ENCODE measurements at places on chromosomes 1 and 21.

- DNase-seq: peak; percentile 35
Observed at GRCh38 chr1:75632350-75632949, 21.5 kb upstream of the SLC44A5 start.

DNA sequence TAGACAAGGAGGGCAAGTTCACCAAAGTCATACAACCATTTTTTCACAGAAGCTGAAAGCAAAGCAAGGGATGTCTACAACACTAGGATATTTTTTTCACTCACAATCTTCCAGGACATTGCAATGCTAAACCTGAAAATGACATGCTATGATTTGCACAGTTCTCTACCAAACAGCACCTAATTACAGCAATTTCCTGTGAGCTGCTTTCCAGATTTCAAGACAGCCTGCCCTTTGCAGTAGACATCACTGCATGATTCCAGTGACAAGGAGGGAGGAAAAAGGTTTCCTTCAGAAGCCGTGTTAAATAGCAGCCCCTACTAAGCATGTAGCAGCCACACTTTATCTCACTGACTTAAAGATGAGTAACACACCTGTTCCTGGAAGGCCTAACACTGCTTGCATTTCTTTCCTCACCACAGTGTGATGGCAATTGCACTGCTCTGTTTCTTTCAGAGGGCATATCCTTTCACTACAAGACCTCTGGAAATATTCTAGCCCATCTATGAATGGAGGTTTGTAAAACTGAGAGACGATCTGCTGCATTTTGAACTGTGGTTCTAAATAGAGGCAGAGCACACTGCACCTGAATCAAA lies 97.1 kb downstream of the DUSP10 start:
- no peak for DNase-seq

DNA sequence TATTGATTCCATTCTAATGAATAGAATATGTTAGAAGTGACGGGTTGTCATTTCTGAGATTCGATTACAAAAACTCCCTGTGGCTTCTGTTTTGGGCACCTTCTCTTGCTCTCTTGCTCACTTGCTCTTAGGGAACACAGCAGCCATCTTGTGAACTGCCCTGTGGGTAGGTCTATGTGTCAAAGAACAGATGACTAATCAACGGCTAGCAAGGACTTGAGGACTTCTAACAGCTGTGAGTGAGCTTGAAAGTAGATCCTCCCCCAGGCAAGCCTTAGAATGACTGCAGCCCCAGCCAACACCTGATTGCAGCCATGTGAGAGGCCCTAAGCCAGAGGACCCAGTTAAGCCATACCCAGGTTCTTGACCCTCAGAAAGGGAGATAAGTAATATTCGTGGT lies 49.3 kb downstream of the AZIN2 start:
- no peak for DNase-seq

DNA sequence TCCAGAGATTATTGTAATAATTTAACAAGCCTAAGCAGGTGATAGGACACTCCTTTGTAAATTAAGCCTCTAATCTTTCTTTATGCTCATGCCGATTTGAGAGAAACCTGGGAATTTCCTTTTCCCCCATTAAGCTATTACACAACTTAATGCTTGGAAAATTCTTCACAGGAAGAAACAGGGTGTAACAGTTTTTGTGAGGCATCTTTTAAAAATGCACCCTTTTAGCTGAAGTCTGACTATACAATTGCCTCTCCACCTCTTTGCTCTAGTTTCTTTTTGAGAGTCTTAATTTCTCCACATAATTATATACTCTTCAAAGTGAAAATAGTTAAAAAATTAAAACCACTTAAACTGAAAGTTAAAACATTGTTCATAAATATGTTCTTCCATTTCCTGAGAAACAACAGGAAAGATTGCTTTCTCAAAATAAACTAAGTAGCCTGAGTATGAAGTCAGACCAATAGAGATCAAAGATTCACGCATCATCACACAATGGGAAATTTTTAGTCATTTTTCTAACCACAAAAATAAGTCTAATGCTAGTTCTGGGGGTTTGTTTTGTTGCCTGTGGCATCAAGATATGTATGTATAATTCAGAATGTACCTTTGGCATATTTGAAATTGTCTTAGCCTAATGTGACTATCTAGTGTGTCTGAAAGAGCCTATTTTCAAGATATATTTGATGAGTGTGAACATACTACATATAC lies 34.7 kb downstream of the LRRC8D start:
- DNase-seq: peak; percentile 40

DNA sequence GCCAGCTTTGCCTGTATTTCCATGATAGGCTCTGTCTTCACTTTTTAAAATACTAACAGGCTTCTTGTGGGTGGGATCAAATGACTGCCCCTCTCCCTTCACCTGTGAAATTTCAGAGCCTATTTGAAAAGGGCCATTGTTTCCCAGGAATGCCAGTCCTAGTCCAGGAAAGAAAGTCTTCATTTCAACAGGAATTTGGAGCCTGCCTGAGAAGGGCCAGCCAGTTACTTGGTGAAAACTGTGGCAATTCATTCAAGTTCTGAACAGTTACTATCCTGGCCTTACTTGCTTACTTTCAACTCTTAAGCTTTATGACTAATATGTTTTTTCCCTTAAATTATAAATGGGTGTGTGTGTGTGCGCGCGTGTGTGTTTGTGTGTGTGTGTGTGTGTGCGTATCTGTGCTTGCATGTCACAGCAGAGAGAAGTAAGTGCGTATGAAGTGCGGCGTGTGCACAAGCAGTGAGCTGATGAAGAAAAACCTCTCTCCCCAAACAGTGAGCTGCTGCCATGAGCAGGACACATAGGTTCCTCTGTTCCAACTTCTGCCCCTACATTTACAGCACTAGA lies 67.5 kb upstream of the RNPC3 start:
- no peak for DNase-seq

DNA sequence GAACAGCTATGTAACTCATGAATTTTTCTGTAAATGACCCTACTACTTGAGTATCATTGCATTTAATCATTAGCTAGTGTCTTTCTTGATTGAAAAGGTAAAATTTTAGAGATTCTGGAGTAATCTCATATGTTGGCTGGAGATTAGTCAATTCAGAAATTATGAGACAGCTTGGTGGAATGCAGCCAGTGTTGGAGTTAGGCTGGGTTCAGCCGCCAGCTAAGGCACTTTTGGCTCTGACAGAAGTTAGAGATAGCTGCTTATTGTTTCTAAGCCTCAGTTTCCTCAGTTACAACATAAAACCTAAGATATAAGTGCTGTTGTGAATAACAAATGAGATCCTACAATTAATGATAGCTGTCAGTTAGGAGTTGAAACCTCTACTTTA lies 49.4 kb downstream of the TBCE start:
- peak; percentile 44 for DNase-seq

DNA sequence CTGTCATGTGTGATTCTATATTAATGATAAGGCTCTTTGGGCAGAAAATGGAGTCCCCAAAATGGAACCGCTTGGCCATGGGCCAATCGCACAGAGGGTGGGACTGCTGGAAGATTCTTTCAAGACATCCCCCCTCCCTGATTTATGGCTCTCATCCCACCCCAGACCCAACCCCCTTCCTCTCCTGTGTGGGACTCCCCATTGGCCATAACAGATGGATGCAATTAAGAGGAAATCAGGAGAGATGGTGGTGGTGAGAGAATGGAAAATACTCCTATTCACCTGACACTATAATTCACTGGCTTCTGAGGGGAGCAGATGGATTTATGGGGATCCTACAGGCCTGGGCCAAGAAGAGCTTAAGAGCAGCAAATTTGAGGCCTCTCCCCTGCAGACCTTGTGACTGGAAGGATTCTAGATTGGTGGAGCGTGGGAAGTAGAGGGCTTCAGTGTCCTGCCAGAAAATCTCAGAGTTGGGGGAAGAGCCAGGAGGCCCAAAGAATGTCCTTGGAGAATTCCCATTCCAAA lies 1.7 kb downstream of the IGFN1 start:
- DNase-seq: peak; percentile 61

DNA sequence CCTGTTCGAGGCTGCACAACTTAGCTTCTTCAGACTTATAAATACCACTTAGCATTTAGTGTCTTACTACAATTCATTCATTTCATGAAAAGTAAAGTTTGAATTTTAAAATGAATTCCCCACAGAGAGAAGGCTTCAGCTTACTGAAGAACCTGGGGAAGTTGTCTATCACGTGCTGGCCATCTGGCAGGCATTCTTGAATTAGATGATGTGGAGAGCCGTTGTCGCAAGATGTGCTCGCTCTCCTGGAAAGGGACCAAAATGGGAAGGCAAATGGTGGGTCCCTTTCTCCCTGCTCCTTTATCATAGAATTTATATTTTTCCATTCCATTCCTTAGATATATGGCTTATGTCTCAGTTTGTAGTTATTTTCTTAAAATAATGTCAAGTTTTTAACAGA lies 90.5 kb downstream of the CD247 start:
- no peak for DNase-seq

DNA sequence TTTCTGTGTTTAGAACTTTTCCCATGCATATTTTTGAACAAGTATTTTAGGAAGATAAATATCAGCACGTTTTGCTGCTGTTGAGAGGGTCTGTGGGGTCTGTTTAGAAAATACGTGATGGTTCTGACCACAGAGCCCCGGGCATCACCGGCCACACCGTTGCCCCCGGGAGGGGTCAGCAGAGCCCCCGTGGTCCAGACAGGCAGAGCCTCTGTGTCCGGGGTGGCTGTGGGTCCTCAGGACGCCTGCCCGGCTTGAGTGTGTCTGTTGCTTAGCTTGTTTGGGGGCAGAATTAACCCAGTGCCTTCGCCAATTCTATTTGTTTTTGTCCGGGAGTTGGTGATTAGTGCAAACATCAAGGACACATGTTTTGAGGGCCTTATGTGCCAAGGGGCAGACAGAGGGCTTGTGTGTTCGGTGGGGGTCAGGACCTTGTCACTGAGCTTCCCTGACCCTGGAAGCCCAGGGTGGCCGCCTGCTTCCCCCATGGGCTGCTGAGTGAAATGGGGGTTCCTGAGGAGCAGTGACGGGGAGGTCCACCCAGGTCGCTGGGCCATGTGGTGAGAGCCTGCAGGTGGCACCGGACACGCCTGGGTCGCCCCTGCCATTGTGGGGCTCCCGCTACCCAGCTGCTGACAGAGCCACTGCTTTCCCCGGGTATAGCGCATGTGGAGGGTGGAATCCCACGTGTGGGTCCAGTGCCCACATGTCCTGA lies 122.2 kb downstream of the SIK1 start:
- DNase-seq: no peak

DNA sequence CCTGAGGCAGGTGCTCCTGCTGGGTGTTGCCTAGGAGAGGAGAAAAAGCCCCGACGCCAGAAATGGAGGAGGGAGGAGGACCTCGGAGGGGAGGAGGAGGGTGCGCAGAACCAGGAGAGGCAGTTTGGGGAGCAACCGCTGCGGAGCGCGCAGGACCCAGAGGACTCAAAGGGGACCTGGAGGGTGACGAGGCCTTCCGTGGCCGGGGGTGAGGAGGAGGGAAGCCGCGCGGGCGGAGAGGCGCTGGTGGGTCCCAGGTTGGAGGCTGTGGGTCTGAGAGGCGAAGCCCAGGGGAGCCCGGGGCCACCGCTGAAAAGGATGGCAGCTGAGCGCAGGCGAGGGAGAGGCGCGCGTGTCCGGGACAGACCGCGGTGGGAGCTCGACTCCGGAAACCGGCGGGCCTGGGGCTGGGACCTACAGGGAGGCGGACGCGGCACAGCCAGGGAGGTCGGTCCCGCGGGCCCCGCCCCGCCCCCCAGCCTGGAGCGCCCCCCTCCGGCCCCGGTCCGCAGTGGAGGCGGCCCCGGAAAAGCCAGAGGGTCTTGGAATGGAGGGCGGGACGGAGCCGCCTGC lies 15.1 kb downstream of the RNF223 start:
- DNase-seq: no peak

- DNase-seq: no peak
Observed at GRCh38 chr1:185821612-185822385, 87.6 kb downstream of the HMCN1 start.
